ENCODE measurements at places on chromosomes 7 and 10.

DNA sequence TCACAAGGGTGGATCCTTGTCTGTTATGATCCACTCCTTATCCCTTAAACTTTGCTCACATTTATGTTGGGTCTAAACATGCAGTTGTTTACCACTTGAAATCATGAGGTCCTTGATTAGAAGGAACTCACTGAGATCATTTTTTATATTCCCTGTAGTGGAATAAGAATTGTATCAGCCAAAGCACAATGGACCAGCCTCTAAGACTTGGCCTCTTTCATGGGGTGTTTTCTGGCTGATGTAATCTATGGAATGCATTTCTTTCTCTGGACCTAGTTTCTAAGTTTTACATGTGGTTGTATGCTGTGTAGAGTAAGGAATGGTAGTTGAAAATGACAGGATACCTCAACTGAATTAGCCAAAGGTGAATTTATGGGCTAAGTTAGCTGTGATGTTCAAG is 376.6 kb downstream of the SORCS3 start:
- DNase-seq: no peak

- DNase-seq: no peak
These were observed 21.3 kb downstream of the ZC3HAV1 start for GRCh38 chr7:139088268-139088667.

GRCh38 chr7:128406314-128407232 is 3.2 kb downstream of the IMPDH1 start:
- no peak for DNase-seq

- no peak for DNase-seq
These were observed 557 bp upstream of the ZNF282 start for GRCh38 chr7:149194799-149195179.

DNA sequence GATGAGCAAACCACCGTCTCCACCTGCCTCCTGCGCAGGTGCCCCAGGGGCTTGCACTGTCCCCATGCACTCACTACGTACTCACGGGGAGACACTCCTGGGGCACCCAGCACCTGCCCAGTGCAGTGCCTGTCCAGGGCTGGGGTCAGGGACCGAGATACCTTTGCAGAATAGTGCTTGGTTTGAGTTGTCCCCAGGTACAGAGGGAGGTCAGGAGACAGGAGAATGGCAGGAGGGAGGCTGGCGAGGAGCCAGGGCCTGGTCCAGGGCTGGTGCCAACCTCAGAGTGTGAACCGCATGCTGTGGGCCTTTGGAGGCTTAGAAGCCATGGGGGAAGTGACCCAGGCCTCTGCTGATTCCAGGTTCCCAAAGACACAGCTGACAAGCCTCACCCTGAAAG is 110.1 kb upstream of the GPR26 start:
- DNase-seq: no peak

DNA sequence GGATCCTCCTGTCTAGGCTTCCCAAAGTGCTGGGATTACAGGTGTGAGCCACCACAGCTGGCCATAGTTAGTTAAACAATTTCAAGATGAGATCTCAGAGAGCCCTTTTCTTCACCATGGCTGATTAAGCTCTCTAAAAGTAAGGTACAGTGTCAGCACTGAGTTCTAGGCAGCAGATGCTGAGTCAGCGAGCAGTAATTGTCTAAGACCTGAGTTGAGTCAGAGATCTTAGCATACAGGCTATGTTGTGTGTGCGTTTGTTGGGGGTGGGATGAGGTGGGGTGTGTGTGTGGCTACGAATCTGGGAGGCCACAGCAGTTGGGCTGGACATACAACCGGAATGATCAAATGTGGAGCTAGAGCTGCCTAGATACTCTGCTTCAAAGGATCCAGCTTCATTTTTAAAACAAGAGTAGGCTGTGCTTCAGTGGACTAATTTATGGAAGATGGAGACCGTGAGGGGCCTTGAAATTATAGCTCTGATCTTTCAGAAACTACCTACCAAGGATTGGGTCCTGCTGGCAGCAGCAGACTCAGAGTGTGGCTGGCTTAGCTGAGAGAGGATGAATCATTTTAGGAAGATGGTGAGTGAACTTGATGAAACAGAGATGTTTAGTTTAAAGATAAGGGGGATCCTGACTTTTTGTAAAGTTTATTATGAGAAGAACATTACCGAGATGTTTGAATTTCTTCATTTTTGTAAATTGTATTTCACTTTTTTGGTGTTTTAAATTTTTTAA is 17.5 kb upstream of the MTPN start:
- DNase-seq: no peak

DNA sequence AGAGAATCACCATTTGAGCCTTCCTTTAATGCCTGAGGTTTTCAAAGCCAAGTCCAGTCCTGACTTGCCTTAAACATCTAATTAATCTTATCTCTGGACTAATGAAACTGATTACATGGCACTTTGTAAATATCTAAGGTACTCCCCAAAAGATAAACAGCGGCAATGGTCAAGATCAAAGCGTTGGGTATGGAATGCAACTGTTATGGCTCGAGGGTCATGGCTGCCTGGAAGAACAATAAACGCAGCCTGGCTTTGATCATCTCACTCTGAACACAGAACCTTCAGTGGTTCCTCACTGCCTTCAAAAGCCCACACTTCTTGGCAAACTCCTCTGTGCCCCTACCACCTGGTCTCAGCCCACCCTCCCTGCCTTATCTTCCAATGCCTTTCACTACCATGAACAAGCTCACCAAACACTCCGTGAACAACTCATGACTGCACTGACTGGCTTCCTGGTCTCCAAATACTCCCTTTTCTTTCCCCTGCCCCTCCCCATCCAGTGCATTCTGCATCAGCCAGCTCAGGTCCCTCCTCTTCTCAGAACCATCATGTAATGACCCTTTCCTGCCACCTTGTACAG is 150.2 kb upstream of the NFE2L3 start:
- no peak for DNase-seq

DNA sequence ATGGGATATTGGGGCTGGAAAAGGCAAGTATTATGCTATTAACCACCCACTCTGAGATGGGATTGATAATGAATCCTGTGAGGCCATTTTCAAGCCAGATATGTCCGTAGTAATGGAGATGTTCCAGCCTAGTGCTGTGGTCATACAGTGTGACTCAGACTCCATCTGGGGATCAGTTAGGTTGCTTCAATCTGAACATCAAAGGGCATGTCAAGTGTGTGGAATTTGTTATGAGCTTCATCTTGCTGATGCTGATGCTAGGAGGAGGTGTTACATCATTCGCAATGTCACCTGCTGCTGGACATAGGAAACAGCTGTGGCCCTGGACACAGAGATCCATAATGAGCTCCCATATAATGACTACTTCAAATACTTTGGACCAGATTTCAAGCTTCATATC is 144.7 kb downstream of the PLCE1 start:
- DNase-seq: no peak

DNA sequence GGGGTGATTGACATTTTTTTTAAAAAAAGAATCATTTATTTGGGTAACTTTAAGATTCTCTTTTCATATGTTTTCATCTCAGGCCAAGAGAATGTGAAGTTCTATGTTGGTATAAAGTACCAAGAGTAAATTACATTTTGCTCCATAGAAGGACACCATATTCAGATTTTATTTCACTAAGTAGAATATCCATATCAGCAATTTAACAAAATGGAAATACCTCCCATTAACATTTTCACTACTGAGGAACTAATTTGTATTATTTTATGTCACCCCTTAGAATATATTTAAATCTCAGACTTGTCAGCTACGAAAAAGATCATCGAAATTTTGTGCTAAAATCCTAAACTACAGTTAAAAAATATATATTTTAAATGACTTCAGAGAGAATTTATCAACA is 274.3 kb downstream of the SEMA3D start:
- DNase-seq: no peak

DNA sequence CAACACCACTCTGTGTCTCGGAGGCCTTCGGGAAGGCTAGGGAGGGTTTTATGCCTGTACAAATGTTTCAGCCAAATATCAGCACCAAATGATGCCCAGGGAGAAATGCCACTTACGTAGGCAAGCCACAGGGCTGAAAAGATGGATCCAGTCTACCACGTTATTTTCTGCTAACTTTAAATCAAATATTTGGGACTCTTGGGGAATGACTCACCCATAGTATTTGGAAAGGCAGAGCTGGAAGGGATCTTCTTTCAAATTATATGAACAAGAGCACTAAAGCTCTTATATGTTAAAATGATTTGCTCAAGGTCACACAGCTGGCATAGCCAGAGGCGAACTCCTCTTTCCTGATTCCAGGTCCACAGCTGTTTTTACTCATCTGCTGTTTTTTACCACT is 591.4 kb downstream of the SORCS1 start:
- no peak for DNase-seq

GRCh38 chr10:16832351-16833080 is 15.3 kb upstream of the RSU1 start:
- no peak for DNase-seq

DNA sequence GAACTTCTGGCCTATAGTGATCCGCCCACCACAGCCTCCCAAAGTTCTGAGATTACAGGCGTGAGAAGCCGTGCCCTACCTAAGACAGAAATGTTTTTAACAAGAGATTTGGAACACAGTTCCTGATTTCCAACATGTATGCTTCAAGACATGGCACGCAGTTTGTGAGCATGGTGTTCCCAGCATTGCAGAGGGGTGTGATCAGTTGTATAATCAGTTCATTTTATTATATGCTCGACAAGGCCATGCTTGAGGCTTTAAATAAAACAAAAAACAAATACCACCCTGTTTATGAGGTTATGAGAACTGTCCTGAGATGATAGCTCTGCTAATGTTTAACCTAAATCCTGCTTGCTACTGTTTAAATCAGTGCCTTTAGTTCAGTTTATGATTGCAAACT is 60.2 kb downstream of the TASOR2 start:
- DNase-seq: no peak

GRCh38 chr10:11098666-11099065 is 81.0 kb downstream of the CELF2 start:
- DNase-seq: no peak

- DNase-seq: peak; percentile 83
These were observed 16.7 kb downstream of the POR start for GRCh38 chr7:75931680-75932079.

GRCh38 chr7:129074361-129074871 is 19.5 kb upstream of the TNPO3 start:
- no peak for DNase-seq

GRCh38 chr7:63899691-63900393 is 98.8 kb upstream of the ZNF722 start:
- peak; percentile 37 for DNase-seq

DNA sequence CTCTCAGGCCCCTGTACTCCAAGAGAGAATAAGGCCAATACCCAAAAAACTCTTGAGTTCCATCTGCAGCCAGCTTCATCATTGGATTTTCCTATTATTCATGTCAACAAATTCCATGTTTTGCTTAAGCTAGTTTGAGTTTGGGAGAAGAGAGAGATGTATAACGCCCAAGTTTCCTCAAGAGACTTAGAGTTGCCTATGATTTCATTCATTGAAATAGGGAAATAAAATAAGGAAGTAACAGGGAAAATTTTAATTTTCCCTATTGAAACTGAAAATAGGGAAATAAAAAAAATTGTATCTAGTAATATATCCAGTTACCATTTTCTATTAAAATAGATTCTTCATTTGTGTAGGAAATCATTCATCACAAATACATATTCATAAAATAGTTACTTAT is 66.5 kb upstream of the SVIL start:
- no peak for DNase-seq

DNA sequence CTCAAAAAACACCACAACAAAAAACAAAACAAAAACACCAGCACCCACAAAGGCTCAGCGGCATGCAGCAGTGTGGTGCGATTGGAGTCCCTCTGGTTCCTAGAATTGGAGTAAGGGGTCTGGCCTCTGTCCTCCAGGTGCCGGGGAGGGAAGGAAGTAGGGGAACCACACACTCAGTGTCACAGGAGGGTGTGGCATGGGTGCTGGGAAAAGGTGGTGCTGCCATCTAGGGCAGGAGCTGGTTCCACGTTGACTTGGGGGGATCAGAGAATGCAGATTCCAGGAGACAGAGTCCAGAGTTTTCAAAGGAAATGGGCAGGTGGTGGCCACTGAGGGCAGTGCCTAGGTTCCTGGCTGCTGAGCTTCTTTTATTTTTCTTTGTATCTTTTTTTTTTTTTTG is 19.8 kb upstream of the WIPI2 start:
- DNase-seq: no peak

DNA sequence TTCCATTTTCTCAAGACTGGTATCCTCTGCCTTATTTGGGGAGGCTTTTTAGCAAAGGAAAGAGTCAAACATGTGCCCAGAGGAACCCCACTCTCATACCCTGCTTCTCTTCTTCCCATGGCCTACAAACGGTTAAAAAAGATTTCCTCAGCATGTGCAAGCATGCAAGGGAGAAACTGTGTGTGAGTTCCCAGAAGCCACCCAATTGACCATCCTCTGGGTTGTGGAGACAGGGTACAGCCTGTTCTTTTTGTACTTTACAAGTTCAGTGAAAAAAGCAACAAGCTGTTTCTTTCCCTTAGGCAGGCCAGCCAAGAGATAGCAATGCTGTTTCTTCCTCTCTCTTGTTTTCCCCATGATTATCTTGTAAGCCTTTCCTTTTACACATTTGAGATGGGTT is 68.8 kb upstream of the MTPN start:
- no peak for DNase-seq

GRCh38 chr10:31353574-31353973 is 34.6 kb downstream of the ZEB1 start:
- DNase-seq: no peak
